ENCODE measurements at places on chromosomes 2 and 18.

DNA sequence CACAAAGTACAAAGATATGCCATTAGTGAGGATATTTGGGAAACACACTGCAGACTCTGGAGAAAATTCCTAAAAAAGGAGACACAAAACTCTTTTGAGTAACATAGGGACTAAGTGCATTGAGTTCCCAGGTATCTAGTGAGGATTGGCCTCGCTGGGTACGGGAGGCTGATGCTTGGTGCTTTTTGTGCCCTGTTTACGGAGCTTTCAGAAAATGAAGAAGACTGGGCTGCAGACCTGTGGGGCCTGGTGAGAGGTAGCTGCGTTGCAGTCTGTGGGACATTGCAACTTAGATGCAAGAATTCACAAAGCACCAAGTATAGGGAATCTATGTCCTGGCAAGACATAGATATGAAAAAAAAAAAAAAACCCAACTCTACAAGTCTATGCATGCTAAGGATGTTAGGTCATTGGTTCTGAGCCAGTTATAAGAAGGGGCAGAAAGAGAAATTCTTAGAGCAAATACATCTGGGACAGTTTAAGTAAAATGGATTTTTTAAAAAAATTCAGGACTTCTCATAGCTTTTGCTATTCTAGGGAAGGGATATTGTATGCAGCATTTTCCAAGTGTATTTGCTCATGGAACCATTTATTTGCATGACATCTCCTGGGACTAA is 156.0 kb downstream of the SLC4A3 start:
- no peak for DNase-seq

GRCh38 chr18:74251297-74252038 is 40.3 kb downstream of the CYB5A start:
- no peak for DNase-seq

DNA sequence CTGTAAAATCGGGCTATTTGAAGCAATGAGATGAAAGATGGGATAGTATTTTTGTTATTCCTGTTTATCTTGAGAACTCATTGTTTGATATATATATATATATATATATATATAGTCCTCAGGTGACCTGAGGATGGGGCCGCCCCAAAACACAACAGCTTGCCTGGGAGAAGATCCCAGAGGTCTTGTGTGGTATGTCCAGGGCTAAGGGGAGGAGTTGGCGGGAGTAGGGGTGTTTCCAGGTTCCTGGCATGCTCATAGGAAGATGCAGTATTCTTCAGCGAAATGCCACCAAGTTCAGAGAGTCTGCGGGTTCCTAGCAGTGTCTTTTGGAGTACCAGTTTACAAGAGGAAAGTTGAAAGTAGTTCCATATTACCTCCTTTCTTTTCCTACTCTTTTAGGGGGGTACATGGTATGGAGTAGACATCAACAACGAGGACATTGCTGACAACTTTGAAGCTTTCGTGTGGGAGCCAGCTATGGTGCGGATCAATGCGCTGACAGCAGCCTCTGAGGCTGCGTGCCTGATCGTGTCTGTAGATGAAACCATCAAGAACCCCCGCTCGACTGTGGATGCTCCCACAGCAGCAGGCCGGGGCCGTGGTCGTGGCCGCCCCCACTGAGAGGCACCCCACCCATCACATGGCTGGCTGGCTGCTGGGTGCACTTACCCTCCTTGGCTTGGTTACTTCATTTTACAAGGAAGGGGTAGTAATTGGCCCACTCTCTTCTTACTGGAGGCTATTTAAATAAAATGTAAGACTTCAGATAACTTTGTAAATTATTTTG is 18.3 kb downstream of the CCT7 start:
- DNase-seq: no peak

- DNase-seq: no peak
Observed at GRCh38 chr2:46381263-46381849, 84.1 kb downstream of the EPAS1 start.

- no peak for DNase-seq
Observed at GRCh38 chr2:138016351-138017087, 52.2 kb downstream of the HNMT start.

DNA sequence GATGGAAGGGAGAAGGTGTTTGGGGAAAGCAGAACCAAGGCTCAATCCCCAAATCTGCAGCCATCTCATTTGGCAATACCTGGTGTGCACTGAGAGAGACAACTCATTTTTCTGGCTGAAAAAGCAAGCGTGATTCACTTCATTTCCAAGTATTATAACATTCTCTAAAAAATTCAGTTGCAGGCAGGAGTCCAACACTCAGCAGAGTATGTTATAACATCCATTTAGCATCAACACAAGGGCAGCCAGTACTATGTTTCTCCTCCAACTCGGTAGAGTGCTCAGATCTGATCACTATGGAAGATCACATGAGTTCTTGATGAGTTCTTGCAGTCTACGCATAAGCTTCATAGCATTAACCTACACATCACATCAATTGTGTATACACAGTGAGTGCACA is 99.4 kb upstream of the PID1 start:
- DNase-seq: no peak

DNA sequence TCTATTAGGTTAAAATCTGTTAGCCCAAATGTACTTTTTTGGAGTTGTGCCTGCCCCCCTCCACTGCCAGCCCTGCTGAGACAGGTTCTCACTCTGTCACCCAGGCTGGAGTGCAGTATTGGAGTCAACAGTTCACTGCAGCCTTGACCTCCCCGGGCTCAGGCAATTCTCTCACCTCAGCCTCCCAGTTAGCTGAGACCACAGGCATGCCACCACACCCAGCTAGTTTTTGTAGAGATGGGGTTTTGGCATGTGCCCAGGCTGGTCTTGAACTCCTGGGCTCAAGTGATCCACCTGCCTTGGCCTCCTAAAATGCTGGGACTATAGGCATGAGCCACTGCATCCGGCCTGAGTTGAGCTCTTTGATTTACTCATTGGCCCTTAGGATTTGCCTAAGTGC is 110.7 kb downstream of the ICA1L start:
- DNase-seq: no peak

GRCh38 chr2:173290046-173290445 is 64.6 kb upstream of the CDCA7 start:
- DNase-seq: no peak

- no peak for DNase-seq
Observed at GRCh38 chr18:3648200-3648599, 198.2 kb downstream of the TGIF1 start.

- DNase-seq: no peak
Observed at GRCh38 chr18:33702625-33703024, 124.6 kb downstream of the ASXL3 start.

DNA sequence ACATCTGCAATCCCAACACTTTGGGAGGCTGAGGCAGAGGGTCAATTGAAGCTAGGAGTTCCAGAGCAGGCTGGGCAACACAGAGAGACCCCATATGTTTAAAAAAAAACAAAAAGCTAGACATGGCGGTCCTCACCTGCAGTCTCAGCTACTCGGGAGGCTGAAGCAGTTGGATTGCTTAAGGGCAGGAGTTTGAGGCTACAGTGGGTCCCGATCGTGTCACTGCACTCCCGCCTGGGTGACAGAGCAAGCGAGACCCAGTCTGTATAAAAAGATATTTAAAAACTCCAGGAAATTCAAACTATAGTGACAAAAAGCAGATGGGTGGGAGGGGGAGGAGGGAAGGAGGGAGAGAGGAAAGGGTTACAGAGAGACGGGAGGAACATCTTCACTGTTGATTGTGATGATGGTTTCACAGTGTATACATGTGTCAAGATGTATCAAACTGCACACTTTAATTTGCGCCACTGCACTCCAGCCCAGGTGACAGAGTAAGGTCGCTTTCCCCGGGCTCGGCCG is 942 bp upstream of the ZNF236 start:
- no peak for DNase-seq

GRCh38 chr2:150432312-150432625 is 55.2 kb downstream of the RND3 start:
- DNase-seq: no peak

GRCh38 chr2:161546635-161547034 is 77.6 kb upstream of the SLC4A10 start:
- DNase-seq: no peak

DNA sequence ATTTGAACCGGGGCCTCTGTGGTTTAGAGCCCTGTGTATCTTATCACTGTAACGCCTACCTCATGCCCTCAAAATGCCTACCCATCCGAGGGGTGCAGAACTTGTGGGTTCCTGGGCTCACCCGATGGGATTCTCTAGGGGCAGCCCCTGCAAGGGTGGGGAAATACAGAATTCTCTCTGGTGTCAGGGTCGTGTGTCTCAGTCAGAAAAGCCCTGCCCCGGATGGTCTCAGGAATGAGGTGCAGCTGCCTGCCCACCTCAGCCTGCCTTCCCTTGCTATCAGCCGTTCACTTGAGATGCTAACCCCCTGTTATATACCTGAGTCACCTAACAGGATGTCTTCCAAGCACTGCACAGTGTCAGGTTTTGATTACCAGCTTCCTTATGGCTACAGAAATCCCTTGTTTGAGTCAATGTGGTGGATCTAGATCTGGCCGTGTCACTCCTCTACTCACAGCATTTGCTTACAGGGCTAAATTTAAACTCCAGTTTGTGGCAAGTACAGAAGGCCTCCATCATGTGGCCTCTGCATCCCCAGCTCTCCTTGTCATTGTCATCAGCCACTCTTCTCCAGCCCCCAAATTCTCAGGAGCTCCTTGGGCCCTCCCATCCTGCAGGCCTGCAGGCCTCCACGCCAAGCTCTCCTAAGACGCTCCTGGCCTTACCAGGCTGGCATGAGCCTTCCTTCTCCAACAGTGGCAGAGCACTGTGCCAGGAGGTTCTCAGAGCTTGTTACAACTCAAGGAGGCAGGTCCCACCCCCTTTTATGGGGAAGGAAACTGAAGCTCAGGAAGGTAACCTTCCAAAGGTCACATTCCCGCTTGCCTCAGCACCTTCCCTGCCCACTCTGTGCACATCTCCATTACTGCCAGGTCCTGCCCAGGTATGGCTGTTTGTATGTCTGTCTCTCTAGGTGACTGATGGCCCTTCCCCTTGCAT is 14.3 kb upstream of the MAP3K2 start:
- no peak for DNase-seq

DNA sequence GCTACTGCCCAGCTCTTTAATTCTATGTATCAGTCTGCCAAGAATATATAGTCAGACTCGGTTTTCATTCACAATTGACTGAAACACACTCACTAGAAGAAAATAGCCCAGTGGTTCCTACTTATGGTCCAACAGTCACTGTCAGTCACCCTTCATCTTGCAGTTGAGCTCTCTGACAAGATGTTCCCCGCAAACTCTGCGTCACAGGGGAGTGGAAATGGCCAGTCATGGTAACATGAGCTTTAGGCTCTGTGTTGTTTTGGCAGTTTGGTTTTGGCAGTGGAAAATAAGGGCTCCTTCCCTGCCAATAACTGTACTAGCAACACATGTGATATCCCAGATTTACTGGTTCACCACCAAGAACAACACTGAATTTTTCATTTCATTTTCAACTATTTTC is 122.5 kb downstream of the PRPF40A start:
- DNase-seq: no peak

- DNase-seq: no peak
Observed at GRCh38 chr18:28905509-28905908, 728.6 kb upstream of the CDH2 start.

GRCh38 chr2:127254386-127254981 is 34.4 kb upstream of the CYP27C1 start:
- DNase-seq: no peak

DNA sequence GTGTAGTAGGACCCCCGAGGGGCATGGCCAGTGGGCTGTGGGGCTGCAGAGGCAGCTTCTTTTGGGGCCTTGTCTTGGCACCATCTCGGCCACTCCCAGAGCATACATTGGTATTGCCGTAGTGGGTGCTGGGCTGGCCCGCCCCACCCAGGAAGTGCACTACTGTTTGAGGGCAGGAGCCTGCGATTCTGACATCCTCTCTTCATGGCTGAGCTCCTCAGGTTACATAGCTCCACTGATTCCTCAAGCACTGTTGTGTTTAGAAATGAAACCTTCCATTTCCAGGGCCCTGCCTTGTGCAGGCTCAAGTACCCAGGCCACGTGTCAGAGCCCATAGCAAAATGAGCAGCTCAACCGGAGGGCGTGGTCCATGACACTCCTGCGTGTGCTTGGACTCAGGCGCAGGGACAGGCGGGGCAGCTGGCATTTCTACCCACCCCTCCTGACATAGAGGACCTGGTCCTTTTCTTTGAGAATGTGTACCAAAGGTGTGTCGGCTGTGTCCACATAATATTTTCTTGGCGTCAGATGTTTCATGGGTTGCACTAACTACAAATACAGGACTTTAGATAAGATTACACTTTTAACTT is 67.9 kb downstream of the DGKD start:
- DNase-seq: peak; percentile 62

- no peak for DNase-seq
Observed at GRCh38 chr2:18440141-18440661, 120.3 kb downstream of the RDH14 start.

DNA sequence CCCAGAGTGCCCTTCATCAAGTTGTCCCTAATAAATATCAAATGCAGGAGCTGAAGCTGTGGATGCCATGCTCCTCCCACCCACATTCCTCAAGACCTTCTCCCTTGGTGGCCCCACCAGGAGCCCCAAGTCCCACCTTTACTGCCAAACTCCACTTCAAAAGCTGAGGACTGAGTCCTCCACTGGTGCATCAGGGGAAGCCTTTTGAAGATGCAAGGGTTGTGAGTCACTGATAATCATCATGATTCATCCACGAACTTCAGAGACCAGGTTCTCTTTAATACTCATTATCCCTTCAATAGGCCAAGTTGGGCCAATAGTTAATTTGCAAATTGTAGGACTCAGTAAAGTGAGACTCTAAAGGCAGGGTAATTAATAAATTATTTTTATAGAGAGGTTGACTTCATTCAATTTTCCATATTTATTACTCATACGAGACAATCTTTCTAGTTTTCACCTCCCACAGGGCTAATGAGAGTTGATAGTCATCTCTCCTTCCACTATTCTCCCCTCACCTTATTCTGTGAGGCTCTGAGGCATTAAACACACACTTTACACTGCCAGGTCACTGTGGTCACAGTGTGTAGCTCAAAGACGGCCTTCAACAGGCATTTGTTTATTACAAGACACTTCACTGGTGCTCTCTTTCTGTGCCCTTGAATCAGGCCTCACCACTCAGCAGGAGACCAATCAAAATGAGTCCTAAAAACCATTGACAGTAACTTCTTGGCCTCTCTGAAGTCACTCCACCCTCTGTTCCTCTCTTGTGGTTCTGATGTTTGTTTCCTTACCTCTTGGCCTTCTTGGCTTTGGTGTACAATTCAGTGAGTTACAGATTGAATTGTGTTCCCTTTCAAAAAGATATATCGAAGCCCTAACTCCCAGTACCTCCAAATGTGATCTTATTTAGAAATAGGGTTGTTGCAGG is 99.9 kb downstream of the TRIB2 start:
- DNase-seq: no peak

DNA sequence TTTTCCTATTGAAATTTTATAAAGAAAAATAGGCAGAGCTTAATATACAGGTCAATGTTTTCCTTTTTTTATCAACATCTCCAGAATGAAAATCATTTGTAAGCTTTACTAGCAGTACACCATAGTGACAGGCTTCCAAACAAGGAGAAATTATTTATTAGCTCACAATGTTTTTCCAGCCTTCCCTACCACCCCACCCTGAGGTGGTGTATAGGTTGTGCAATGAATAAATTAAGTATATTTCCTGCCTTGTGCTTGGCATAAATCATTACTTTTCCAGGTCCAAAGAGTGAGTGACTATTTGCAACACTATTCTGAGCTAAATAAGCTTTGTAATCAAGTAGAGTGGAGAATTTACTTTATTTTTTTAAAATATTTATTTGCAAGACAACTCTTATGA is 876.2 kb upstream of the POU3F3 start:
- DNase-seq: no peak

All from NCI-H187 (cell line).